ENCODE measurements at places on chromosomes 3 and 15.

- peak; percentile 14 for DNase-seq
- peaks cover 27% of the 10 kb centered on the region for H3K4me1 ChIP-seq
- H3K27me3 ChIP-seq = peaks cover 9% of the 10 kb centered on the region
- H3K27ac ChIP-seq = peak overlapping the region; percentile 96
Observed at GRCh38 chr3:150761831-150762661, 923 bp downstream of the SIAH2 start.

DNA sequence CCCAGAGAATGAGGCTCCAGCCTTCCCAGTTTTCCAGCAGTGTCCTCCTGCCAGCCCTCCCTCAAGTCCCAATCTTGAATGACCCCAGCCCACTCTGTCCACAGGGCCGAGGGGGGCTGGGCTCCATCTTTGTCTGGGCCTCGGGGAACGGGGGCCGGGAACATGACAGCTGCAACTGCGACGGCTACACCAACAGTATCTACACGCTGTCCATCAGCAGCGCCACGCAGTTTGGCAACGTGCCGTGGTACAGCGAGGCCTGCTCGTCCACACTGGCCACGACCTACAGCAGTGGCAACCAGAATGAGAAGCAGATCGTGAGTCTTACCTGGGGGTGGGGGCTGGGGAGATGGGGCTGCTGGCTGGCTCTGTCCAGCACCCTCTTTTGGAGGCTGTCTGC is 5.6 kb upstream of the FES start:
- peaks cover 23% of the 10 kb centered on the region for H3K36me3 ChIP-seq
- H3K27ac ChIP-seq = no peak overlapping the region
- no peak for DNase-seq
- H3K4me3 ChIP-seq = no peak overlapping the region

- H3K27ac ChIP-seq = no peak overlapping the region
- peaks cover 7% of the 10 kb centered on the region for H3K4me1 ChIP-seq
- H3K36me3 ChIP-seq = no peaks in the 10 kb centered on the region
- H3K27me3 ChIP-seq = peaks cover 60% of the 10 kb centered on the region
- no peak overlapping the region for H3K4me3 ChIP-seq
- DNase-seq = no peak
Observed at GRCh38 chr15:70251246-70251990, 153.7 kb upstream of the TLE3 start.

DNA sequence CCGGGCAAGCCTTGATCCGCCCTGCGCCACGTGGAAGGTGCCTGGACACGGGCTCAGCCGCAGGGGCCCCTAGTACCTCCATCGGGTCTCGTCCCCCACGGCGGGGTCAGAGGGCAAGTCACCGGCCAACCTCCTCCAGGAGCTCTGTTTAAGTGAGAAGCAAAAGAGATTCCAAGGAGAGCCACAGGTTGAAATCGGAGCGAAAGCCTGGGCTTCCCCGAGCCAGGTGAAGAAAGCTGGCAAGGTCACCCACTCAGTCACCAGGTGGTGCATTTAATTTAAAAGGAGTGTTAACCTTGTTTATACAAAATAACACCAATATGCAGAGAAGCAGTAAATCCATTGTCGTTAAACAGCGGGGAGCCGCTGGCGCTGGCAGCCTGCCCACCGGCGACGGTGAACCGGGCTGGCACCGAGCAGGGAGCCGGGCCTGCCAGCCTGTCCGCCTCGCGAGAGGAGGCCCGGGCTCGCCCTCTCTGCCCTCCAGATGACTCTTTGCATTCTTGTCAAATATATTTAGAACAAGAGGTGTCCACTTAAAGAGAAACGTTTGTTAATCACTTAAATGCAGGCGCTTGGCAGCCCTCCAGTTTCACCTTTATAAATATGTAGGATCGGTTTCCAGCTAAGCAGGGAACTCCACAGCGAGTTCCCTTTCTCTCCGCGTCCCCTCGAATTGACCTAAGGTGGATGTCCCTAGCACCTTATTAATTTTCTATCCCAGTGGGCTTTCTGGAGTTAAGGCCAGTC is 277.3 kb upstream of the NR2F2 start:
- peak overlapping the region; percentile 45 for H3K27ac ChIP-seq
- H3K36me3 ChIP-seq = no peaks in the 10 kb centered on the region
- H3K27me3 ChIP-seq = peaks cover 8% of the 10 kb centered on the region
- no peak for DNase-seq
- peaks cover 20% of the 10 kb centered on the region for H3K4me1 ChIP-seq

DNA sequence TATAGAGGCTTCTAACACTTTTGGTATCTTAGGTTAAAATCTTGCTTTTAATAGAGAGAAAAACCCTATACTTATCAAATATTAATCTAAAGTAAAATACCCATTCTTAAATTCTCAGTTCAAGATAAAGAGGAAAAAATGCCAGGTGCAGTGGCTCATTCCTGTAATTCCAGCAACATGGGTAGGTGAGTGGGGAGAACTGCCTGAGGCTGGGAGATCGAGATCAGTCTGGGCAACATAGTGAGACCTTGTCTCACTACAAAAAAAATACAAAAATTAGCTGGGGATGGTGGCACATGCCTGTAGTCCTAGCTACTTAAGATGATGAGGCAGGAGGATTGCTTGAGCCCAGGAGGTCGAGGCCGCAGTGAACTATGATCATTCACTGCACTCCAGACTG is 135.8 kb downstream of the CLASP2 start:
- peaks cover 16% of the 10 kb centered on the region for H3K36me3 ChIP-seq
- H3K4me3 ChIP-seq = no peak overlapping the region
- H3K27ac ChIP-seq = peak overlapping the region; percentile 62
- DNase-seq = no peak

DNA sequence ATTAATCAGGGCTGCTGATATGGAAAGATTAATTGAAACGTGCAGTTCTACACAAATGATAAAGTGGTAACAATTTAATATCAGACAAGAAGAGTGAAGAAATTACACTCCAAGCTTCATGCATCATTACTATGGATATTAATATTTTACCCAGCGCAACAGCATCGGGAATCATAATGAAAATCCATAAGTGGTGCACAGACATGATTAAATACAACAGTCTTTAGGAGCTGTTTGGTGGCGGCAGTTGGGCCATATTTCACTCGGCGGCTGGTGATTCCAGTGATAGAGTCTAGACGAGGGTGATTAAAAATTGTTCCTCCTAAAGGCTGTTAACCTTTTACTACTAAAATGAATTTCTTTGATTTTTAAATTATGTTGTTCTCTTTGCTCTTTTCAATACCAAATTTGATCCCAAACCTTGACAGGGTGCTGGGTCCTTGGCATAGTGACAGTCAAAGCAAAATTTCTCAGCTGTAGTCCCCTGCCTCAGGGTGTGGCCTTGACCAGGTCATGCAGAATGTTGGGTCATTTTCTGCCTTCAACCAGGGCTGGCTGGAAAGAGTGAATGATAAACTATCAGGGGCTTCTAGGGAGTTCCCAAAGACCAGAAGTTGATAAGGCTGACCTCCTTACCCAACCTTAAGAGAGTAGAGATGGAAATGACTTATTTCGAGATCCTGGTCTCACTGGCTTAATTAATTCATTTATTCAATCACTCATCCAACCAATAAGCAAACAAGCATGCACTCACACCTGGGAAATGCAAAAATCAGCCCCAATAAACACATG is 392.0 kb downstream of the IL20RB start:
- no peaks in the 10 kb centered on the region for H3K36me3 ChIP-seq
- H3K4me3 ChIP-seq = no peak overlapping the region
- no peak overlapping the region for H3K27ac ChIP-seq
- H3K27me3 ChIP-seq = peaks cover 65% of the 10 kb centered on the region
- H3K4me1 ChIP-seq = peaks cover 13% of the 10 kb centered on the region

- DNase-seq = no peak
- peaks cover 1% of the 10 kb centered on the region for H3K36me3 ChIP-seq
- H3K4me3 ChIP-seq = no peak overlapping the region
- H3K4me1 ChIP-seq = peaks cover 5% of the 10 kb centered on the region
- H3K27me3 ChIP-seq = no peaks in the 10 kb centered on the region
- no peak overlapping the region for H3K27ac ChIP-seq
Observed at GRCh38 chr3:185572183-185572582, 13.9 kb upstream of the SENP2 start.

- H3K27ac ChIP-seq = no peak overlapping the region
- no peak overlapping the region for H3K4me3 ChIP-seq
- no peaks in the 10 kb centered on the region for H3K27me3 ChIP-seq
- no peak for DNase-seq
- H3K36me3 ChIP-seq = no peaks in the 10 kb centered on the region
Observed at GRCh38 chr3:76969996-76970615, 69.8 kb upstream of the ROBO2 start.

GRCh38 chr3:139974809-139975425 is 39.9 kb downstream of the CLSTN2 start:
- DNase-seq = no peak
- no peak overlapping the region for H3K4me3 ChIP-seq
- H3K4me1 ChIP-seq = peaks cover 3% of the 10 kb centered on the region

GRCh38 chr15:98738689-98739401 is 90.5 kb downstream of the IGF1R start:
- no peak for DNase-seq
- peaks cover 59% of the 10 kb centered on the region for H3K4me1 ChIP-seq
- peak overlapping the region; percentile 73 for H3K27ac ChIP-seq
- H3K4me3 ChIP-seq = no peak overlapping the region
- H3K27me3 ChIP-seq = no peaks in the 10 kb centered on the region
- no peaks in the 10 kb centered on the region for H3K36me3 ChIP-seq

- peaks cover 1% of the 10 kb centered on the region for H3K36me3 ChIP-seq
- peaks cover 30% of the 10 kb centered on the region for H3K27me3 ChIP-seq
- DNase-seq = no peak
Observed at GRCh38 chr3:72449551-72449950, 398.7 kb downstream of the SHQ1 start.

GRCh38 chr3:172271386-172271976 is 176.8 kb downstream of the GHSR start:
- no peak overlapping the region for H3K4me3 ChIP-seq
- no peak overlapping the region for H3K27ac ChIP-seq

DNA sequence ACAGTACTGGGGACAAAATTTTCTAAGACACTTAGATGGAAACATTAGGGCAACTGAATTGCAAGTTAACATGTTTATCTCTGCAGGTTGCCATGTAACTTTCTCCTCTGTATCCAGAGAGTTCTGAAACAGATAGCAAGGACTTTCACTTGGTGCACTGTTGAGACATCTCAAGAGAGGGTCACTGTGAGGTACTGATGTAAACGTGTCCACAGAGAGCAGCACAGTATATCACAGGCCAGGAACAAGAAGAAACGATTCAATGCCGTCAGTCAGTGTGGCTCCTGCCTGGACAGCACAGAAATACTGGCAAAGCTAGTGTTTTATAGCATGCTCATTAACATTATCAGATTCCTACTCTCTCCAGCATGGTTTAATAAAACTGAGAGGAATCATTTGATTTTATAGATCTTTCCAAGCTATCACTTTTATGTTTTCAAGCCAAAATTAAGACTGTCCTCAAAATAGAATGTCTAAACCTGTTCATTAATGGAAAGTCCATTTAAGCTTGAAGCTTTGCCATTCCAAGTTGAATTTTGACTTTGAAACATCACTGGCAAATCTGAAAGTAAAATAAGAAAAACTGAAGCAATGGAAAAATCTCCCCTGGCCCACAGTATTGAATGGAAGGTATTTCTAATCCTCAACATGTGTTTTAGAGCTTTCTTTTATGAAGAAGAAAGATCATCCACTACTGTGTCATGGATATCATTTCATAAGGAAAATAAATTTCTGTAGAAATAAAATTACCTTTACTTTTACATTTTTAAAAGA is 102.7 kb downstream of the IMPG2 start:
- H3K27me3 ChIP-seq = no peaks in the 10 kb centered on the region
- H3K36me3 ChIP-seq = peaks cover 3% of the 10 kb centered on the region
- no peak for DNase-seq
- H3K4me1 ChIP-seq = no peaks in the 10 kb centered on the region
- H3K4me3 ChIP-seq = no peak overlapping the region

DNA sequence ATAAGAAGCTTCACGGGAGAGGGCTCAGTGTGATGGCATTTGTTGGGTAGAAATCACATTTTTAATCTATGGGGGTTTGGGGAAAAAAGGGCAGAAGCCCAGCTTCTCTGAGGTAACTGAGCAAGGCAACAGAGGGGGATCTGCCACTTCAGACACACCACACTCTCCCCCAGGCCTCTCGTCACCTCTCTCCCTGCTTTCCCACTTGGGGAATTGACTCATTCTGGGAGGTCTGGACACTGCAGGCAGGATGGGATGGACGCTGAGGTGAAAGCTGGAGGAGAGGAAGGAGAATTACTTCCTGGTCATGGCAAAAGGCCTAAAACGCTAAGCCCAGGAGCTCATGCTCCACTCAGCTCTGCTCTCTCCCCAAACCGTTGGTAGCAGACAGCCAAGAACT is 33.2 kb downstream of the MYO5C start:
- no peaks in the 10 kb centered on the region for H3K27me3 ChIP-seq
- H3K4me1 ChIP-seq = peaks cover 36% of the 10 kb centered on the region
- peaks cover 28% of the 10 kb centered on the region for H3K36me3 ChIP-seq

DNA sequence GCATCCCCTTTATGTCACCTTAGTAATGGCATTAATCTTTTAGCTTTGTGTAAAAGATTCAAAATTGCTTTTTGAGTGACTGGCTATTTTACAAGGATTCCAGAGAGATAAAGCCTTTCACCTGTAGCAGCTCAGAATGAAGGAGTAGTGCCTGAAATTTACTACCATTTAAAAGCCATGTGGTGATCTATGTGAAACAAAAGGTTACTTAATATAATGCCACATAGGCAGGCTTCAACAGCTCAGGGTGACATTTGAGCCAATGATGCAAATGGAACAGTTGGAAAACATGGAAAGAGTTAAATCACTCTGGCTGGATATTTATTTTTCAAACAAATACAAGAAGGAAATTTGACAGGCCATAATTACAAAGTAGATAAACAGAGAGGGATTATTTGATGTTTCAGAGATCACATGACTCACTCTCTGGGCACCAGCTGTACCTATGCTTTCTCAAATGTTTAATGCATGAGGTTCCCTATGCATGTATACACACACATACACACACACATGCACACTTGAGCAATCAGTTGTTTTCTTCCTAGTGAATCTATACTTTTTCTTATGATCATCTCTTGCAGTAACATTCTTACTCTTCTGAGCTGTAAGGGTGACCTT is 171.5 kb downstream of the ZMAT3 start:
- H3K4me1 ChIP-seq = peaks cover 3% of the 10 kb centered on the region
- H3K36me3 ChIP-seq = no peaks in the 10 kb centered on the region
- H3K27me3 ChIP-seq = no peaks in the 10 kb centered on the region
- no peak for DNase-seq
- H3K27ac ChIP-seq = no peak overlapping the region
- H3K4me3 ChIP-seq = no peak overlapping the region

DNA sequence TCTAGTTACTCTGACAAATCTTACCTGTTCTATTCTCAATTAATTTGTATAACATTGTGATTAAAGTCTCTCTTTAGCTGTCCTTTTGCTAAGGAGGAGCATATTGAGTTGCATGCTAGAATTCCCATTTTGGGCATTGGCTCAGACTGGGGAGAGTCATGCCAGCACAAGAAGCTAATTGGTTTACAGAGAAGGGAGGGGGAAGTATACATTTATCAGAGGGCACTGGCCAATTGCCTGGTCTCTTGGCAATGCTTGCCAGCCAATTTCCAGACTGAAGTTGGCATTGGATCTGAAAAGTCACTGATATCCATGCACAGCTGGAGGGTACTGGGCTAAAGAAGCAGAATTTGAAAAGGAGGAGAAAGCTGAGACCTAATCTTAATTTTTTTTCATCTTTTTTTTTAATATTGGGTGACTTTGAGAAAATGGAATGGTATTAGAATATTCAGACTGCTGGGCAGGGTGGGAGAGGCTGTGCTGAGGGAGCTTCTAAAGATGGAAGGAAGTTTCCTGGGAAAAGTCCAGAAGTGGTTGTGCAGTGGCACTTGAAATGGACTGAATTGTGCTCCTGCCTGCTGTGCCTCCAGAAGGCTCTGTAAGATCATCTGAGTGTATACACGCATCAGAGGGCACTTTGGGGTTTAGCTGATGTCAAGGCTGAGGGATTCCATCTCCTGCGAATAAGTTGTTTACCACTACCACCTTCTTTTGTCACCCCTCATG is 365.2 kb upstream of the DPH6 start:
- H3K27ac ChIP-seq = no peak overlapping the region
- H3K4me3 ChIP-seq = no peak overlapping the region
- H3K27me3 ChIP-seq = no peaks in the 10 kb centered on the region
- no peaks in the 10 kb centered on the region for H3K4me1 ChIP-seq
- no peak for DNase-seq

All from progenitor cell of endocrine pancreas (in vitro differentiated cells).